ENCODE measurements at places on chromosomes 6 and 20. TPM values are rescaled to one million over a fixed set of nuclear protein-coding genes. Genes with fewer than 3 reads are reported as not detected.

The CYP39A1 gene
- 3.7 TPM for total RNA-seq

The NDUFAF5 gene
- 19.3 TPM for total RNA-seq

The PSORS1C1 gene
- total RNA-seq = 0.55 TPM

The EEF1A2 gene
- total RNA-seq = 14.3 TPM

The CDC25B gene
- total RNA-seq = 32.0 TPM

The NCOA5 gene
- 39.2 TPM for total RNA-seq
